ENCODE measurements at places on chromosomes 5 and 9.

- DNase-seq: no peak
Observed at GRCh38 chr9:88197016-88197415, 58.7 kb upstream of the SPATA31C2 start.

DNA sequence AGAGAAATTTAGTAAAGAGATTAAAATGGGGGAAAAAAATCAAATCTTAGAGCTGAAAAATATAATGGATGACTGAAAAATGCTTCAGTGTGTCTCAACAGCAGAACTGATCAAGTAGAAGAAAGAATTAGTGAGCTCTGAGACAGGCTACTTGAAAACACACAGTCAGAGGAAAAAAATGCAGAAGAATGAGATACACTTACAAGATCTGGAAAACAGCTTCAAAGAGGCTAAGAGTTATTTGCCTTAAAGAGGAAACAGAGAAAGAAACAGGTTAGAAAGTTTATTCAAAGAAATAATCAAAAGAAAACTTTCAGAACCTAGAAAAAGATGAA lies 70.5 kb upstream of the OR2K2 start:
- DNase-seq: no peak

DNA sequence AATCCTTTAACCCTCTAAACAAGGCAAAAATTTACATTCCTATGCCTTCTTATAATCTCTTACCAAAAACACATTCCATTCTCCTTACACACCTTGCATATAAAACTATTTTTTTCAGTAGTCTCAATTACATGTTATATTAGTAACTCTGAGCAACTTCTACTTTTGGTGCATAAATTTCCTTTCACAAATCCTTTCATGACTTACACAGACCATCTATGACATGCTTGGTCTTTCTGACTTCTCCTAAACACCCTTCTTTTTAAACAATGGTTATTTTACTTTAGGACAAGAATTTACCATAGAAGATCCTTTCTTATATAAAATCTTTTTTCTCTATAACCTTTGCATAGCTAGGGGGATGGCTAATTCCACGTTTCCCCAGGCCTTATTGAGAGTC lies 208.0 kb upstream of the ARRDC3 start:
- DNase-seq: no peak

DNA sequence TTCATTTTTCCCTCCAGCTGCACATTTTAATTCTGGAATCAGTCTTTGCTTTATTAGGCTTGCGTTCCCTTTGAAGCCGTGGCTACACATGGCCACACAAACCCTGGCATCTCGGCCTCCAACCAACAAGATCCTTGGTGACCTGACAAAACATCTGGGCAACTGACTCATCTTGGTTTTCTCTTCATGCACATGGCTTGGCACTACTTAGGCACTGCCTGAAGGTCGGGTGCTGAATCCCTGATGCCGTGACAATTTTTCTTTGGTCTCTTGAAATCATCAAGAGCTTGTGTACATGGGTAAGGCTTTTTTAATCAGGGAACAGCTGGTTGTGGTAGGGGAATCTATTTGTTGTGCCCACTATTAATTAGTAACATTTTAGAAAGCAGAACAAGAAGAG lies 16.0 kb upstream of the PAPPA start:
- DNase-seq: no peak

GRCh38 chr5:139869042-139869790 lies 73.6 kb downstream of the PSD2 start:
- no peak for DNase-seq

GRCh38 chr5:54844905-54845566 lies 140.4 kb downstream of the ESM1 start:
- no peak for DNase-seq

GRCh38 chr5:155954701-155955445 lies 372.1 kb upstream of the SGCD start:
- DNase-seq: no peak

GRCh38 chr5:128276537-128277216 lies 193.1 kb downstream of the SLC12A2 start:
- no peak for DNase-seq

GRCh38 chr9:135566552-135566951 lies 5.0 kb downstream of the PAEP start:
- no peak for DNase-seq

DNA sequence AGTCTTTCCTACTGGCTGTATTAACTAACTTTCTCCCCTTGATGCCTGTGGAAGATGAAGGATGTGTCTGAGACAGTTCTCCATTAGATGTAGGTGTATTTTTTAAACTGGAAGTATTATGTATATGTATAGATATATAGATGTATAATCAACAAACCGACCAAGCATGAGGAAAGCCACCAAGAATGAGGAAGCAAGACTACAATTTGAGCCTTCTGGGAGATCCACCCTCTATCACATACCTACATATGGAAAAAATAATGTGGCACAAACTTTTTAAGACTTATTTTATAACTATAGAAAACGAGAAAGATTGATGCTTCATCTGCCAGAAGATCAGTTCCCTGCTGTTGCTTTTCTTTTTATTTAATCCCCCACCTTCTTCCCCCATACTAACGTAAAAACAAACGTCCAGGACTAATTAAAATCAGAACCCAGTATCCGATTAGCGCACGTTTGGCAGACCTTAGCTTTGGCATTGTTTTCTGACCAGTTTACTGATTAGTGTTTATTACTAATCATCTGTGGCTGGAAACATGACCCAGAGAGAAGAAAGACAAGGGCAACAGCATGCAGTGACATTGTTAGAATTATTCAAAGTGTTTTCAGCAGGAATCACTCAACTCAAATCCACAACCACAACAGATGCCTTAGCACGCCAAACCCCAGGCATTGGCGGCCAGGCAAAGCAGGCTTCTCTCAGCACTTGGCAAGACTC lies 490.2 kb downstream of the EBF1 start:
- no peak for DNase-seq

DNA sequence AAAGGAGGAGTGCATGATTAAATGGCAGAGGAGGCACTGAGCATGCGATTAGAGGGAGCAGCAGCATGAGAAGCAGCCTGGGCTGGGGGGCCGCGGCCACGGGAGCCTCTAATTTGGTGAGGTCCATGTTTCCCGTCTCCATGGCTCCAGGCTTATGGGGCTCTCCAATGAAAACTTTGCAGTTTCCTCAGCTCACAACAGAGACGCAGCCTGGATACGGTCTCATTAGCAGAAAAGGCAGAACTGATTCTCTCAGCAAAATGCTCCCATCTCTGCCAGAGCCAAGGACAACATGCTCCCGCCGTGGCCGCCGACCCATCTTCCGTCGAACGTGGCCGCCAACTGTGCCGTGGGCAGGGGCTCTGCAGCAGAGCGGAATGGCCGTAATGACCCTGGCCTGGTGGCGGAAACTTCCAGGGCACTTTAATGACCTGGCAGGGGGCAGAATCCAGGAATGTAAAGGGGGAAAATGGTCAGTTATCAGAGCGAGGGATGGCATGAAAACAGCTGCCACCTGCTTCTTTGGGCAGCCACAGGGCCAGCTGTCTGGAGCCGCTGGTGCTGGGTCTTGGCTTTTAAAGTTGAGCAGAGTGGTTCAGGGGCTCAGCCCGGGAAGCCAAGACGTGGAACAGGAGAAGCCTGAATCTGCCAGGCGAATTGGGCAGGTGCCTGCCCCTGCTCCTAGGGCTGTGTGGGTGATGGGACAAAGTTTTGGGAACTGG lies 76.5 kb downstream of the COL5A1 start:
- no peak for DNase-seq

DNA sequence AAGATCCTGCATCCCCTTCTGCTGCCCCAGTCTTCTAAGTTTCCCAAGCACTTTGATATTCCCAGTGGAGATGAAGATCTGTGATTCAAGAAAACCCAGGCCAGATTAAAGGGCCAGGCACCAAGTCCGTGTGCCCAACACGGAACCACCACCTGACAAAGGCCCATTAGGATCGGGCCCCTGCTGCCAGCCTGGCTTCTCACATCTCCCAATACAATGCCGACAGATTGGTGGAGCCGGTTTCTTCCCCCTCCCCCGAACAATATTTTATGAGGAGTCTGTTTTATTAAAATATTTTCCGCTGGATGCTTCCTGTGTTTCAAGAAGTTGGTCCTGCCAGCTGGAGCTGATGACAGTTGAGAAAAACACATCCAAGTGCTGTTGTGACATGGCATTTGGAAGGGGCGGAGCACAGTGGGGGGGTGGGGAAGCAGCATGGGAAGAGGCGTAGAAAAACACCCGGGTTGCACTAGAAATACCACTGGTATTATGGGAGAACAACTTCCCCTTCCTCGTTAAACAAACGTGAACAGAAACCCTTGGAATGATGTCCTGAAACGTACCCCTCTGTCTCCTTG lies 45.0 kb downstream of the CRB2 start:
- DNase-seq: no peak

DNA sequence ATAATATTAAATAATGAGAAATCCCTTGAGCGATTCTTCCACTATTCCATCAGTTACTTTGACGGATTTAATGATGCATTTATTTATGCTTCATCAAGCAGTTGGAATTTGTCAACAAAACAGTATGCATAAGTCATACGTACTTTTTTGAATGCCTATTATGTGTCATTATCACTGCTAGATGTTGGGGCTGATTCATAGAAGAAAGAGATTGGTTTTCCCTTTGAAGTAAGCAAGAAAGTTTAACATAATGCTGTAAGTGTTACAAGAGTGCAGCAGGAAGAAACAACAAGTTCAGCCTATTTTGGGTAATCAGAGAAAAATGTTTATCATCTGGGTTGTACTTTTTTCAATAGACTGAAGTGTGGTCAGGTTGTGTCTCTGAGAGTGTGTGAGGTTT lies 121.2 kb upstream of the RANBP3L start:
- DNase-seq: no peak

- DNase-seq: no peak
Observed at GRCh38 chr5:40911266-40911665, 2.0 kb downstream of the C7 start.

- DNase-seq: no peak
Observed at GRCh38 chr5:36870399-36871040, 6.0 kb upstream of the NIPBL start.

GRCh38 chr5:41940641-41941040 lies 15.6 kb downstream of the FBXO4 start:
- no peak for DNase-seq

GRCh38 chr5:129018837-129019236 lies 53.5 kb downstream of the SLC27A6 start:
- DNase-seq: no peak

DNA sequence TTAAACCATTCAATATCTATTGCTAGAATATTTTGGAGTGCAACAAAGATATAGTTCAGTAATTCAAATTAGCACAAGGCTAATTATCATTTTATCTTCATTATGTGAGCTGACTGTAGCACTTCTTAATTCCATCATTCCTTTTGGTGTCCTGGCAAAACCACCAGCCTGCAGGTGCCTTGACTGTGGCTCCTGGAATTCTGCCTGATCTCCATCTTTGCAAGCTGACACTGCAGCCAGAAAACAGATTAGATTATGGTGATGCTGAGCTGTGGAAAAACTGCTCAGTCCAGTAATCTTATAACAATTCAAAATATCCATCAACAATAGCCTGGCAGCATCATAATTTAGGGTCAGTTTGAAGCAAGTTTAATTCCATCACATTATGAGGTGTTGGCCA lies 919.5 kb downstream of the DTWD2 start:
- no peak for DNase-seq

DNA sequence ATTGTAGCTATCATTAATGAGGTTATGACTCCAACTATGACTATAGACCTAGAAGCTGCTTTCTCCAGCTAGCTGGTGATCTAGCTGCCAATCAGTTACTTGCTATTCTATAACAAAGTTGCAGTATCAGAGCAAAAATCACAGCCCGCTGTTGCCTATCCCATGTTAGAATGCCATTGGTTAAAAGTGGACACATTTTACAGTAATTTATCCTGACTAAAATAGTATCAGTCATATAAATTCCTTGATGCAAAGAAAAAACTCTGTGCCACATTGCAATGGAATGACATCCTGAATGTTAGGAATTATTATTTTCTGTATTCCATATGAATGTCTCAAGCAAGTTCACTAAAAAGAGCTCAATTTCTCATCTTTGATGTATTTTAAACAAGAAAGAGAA lies 626.5 kb downstream of the PDE4D start:
- DNase-seq: no peak

- DNase-seq: no peak
Observed at GRCh38 chr9:9743822-9744221, 869.0 kb downstream of the PTPRD start.

DNA sequence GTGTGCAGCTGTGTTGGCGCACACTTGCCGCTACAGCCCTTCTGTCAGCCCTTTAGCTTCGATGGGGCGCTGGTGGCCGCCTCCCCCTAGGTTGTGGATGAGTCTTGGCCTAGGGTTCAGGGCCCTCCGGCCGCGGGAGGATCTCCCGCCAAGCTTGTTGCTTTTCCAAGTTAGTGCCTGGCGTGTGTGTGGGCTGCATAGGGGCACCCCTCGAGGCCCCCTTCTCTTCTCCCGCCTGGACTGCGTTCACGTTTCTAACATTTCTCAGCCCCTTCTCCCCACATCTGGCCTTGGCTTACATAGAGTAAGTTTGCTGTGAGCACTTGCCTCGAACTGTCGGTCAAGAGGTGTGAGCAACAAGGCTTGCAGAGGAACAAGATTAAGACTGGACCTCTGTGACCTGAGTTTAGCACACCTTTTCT lies 413 bp upstream of the OXCT1 start:
- no peak for DNase-seq

GRCh38 chr9:18849270-18849669 lies 183.7 kb downstream of the SAXO1 start:
- DNase-seq: no peak

DNA sequence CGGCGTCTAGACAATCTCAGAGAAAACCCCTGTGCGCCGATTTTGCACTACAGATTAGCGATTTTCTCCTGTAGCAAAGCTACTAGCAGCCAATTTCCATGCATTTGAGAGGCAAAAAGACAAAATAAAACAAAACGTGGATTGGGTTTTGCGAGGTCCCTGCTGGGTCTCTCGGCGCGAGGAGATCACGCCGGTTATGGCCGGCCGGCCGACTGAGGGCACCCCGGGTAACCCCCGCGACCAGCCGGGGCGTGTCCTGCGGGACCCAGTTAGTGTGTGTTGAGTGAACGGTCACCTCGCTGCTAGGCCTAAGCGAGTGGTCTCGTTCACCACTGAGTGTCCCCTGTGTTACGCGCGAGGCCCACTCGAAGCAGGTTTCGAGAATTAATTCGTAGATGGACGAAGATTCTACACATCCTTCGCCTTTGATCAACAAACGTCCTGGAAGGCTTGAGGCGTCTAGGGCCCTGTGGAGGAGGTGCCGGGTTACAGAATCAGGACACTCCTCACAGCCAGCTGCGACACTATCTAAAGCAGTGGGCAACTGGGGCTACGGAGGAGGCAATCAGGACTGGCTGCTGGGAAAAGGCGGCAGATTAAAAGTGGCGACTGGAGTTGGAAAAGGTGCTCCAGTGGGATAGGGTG lies 764 bp upstream of the VDAC1 start:
- no peak for DNase-seq

GRCh38 chr9:97906236-97906831 lies 16.0 kb downstream of the TRMO start:
- DNase-seq: peak; percentile 49
